ENCODE measurements at places on chromosomes 13 and 19. TPM values are rescaled to one million over a fixed set of nuclear protein-coding genes. Genes with fewer than 3 reads are reported as not detected.

Gene COMP
- total RNA-seq: not detected

Gene PSG2
- not detected for total RNA-seq

Gene LHB
- not detected for total RNA-seq

Gene FARP1
- total RNA-seq: 266 TPM

Gene SHD
- total RNA-seq: 6.6 TPM

Gene TBXA2R
- total RNA-seq: 0.29 TPM

Gene SCN1B
- 1.2 TPM for total RNA-seq

Gene STARD13
- 3.0 TPM for total RNA-seq

Gene HIPK4
- 0.31 TPM for total RNA-seq

Gene KIR2DL3
- total RNA-seq: not detected

Gene SBK3
- total RNA-seq: 1.5 TPM

Gene CYSLTR2
- not detected for total RNA-seq

Gene CRLF1
- 10.5 TPM for total RNA-seq

Data from endodermal cell (in vitro differentiated cells).